ENCODE measurements at places on chromosomes 11 and 22.

GRCh38 chr11:128610721-128611617 lies 23.6 kb upstream of the ETS1 start:
- DNase-seq: peak; percentile 28

DNA sequence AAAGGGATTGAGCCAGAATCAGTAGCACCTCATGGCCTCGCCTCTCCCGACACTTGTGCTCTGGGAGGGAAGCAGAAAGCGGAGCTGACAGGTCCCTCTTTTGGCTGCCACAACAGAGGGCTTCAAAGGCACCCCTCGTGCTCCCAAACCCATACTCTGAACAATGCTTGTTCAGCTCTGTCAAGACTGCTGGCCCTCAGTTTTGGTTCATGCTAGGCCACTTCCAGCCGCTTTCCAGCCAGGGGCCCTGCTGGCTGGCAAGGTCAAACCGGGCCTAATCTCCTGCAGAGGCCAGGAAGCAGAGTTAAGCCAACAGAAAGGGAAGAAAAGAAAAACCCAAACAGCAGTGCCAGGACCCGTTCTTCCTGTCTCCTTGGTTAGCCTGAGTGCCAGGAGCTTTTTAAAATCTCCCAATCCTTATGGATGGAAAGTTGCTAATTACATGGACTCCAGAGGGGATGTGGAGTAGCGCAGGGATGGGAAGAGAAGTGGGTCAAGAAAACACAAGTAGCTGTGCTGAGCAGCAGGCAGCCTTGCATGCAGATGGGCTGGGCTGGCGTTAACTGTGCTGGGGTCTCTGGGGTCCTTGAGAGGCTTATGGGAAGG lies 150.6 kb downstream of the GRIK4 start:
- DNase-seq: no peak

- no peak for DNase-seq
Measured at GRCh38 chr11:16789063-16789420, 50.6 kb downstream of the C11orf58 start.

DNA sequence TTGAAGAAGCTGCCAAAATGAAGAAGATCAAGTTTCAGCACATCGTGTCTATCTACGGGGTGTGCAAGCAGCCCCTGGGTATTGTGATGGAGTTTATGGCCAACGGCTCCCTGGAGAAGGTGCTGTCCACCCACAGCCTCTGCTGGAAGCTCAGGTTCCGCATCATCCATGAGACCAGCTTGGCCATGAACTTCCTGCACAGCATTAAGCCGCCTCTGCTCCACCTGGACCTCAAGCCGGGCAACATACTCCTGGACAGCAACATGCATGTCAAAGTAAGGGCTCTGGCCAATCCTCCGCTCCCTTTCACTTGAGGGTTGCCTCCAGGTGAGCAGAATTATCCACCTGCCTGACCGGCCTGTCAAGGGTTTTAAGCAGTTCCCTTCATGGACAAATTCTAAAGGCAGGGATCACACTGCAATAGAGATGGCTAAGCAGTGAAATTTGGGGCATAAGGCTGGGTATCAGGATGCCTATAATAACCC lies 6.0 kb downstream of the ANKK1 start:
- no peak for DNase-seq

- DNase-seq: no peak
Measured at GRCh38 chr11:47998733-47999359, 18.5 kb downstream of the PTPRJ start.

GRCh38 chr11:18934195-18934814 lies 4.9 kb downstream of the MRGPRX1 start:
- no peak for DNase-seq

GRCh38 chr11:72556433-72556832 lies 117.8 kb downstream of the PDE2A start:
- DNase-seq: no peak

- no peak for DNase-seq
Measured at GRCh38 chr11:15843309-15843872, 513.0 kb downstream of the SOX6 start.

- DNase-seq: no peak
Measured at GRCh38 chr11:87466223-87466622, 428.5 kb downstream of the TMEM135 start.
